ENCODE measurements at places on chromosomes 16 and 17.

DNA sequence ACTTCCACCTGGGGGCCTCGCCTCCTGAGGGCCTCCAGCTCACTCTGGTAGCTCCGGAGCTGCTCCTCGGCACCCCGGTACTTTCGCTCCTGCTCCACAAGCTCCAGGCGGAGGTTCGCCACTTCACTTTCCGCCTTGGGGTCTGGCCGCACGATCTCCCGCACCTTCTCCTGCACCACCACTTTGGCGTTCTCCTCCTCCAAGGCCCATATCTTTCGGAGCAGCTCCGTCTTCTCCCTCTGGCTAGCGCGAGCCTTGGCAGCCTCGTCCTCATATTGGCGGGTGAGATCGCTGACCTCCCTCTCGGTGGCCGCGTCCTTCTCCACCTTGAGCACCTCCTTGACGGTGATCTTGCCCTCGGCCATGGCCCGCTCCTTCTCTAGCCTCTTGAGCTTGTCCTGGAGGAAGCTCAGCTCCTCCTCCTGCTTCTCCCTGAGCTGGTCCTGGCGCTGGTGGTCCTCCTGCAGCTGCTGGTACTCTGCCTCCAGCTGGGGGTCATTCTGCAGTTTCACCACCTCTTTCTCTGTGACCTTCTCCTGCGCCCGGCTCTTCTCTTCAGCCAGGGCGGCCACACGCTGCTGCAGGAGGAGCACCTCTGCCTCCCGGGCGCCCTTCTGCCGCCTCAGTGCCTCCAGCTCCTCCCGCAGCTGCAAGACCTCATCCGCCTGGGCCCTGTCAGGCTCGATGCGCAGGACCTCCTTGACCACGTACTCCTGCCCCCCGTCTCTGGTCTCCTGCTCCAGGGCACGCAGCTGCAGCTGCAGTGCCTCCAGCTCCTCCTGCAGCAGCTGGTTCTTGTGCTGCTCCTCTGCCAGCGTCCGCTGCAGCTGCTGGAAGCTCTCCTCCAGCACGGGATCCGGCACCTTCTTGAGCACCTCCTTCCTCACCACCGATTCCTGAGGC, 37.9 kb downstream of the UBN1 start:
- DNase-seq, result no peak

- DNase-seq, result no peak
Observed at GRCh38 chr17:44177640-44178039, 7.1 kb downstream of the ASB16 start.

GRCh38 chr17:34012709-34013375, 242.2 kb upstream of the CCL2 start:
- DNase-seq, result no peak

DNA sequence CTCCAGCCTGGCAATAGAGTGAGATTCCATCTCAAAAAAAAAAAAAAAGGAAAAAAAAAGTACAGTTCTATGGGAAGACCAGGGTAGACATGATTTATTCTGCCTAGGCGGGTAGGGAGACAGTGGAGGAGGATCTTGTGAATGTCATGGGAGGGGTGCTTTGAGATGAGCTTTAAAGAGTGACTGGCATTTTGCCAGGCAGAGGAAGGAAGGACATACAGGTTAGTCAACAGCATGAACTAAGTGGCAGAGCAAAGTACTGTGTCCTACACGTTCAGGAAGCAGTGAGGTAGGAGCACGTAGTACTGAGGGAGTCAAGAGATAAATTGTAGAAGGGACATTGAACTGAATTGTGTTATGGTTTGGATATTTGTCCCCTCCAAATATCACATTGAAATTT, 451.5 kb downstream of the TOX3 start:
- no peak for DNase-seq

DNA sequence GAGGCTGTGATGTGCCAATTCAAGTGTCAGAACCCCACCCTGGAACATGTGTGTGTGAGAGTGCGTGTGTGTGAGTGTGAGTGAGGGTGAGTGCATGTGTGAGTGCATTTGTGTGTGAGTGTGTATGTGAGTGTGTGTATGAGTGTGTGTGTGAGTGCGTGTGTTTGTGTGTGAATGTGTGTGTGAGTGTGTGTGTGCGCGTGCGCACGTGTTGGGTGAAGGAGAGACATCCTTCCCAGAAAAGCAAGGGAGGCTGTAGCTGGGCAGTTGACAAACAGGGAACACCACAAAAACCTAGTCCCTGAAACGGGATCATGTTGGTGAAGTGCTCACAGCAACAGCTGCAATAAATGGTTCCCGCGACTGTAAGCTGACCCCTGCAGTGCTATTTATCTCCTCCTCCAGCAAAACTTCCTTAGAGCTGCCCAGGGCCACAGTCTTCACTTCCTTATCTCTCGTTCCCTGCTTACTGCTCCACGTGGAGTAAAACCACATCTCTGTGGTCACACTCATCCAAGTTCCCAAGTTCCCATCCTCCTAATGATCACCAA, 40.1 kb upstream of the RPL38 start:
- no peak for DNase-seq

DNA sequence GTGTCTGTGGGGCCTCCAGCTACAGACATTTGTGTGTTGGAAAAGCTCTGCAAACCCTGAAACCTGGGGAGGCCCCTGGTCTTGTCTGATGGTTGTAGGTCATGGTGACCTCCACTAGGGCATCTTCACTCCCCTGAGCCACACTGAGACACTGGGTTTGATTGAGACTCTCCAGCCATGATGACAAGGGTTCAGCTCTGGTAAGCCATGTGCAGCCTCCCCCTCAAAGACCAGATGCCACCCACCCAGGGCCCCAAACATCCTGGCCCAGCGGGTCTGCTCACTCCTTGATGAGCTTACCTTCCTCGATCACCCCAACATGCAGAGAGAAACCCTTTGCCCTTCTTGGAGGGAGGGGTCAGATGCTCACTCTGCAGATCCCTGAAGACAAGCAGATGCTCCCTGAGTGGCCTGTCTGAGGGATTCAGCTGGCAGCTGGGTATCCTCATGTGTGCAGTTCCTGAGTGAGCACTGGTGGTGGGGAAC, 101.6 kb downstream of the METRNL start:
- no peak for DNase-seq

GRCh38 chr16:3907586-3907985, 27.1 kb upstream of the CREBBP start:
- DNase-seq, result no peak

Data from stimulated activated CD8-positive, alpha-beta memory T cell treated with anti-CD3 and anti-CD28 coated beads, Interleukin-2, amount 100 ng/mL, for 48 hours (primary cell).